ENCODE measurements at places on chromosomes 1 and 21.

- DNase-seq: no peak
Observed at GRCh38 chr1:218352075-218352438, 6.9 kb downstream of the TGFB2 start.

DNA sequence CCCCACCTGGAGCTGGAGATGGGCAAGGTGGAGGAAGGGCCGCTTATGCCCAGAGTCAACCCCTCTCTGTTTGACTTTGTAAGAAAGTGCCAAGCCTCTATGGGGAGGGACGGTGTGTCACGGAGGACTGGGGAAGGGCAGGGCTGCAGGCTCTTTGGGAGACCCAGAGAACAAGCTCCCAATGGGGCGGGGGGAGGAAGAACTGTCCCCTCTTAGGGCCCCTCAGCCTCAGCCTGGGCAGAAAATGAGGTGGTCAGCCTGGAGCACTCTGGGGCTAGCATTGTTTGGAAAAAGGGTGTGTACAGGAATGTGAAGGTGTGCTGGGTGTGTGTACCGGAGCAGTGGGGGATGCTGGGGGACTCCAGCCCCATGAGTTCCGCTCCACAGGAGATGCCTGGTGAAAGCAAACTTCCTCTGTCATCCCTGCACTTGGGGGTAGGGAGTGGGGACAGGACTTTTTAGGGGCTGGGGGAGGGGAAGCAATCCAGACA, 1.2 kb upstream of the INAVA start:
- DNase-seq: no peak

DNA sequence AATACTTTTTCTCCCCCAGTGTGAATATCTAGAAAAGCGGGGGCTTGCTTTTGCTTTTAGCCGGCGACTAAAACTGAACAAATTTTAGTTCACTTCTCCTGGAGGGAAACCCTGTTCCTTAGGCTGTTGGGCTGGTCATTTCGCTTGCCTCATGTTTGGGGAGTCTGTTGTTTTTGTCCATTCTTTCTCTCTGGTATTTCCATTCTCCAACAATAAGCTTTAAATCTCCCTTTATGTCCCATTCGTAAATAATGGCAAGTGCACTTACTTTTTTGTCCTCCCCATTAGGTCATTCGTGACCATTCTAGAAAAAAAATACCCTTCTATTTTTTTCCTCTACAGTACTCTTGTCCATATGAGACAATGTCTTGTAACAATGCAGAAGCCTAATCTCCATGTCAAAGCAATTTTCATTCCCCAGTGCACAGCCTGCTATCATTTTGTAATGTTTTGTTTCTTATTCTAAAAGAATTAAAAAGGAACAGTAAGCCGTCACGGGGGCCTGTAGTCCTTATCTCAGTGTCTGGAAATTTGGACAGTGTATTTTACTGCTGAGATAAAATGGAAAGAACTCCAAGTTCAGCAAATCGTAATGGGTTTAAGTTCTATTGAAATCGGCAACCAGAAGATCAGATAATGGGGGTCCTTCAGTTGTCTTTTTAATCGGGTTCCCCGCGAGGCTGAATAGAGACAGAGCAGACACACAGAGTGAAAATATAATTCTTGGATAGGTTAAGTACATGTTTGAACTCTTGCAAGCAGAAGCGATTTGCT, 21.8 kb downstream of the PROX1 start:
- no peak for DNase-seq

- no peak for DNase-seq
Observed at GRCh38 chr1:91885213-91885715, 687 bp downstream of the TGFBR3 start.

DNA sequence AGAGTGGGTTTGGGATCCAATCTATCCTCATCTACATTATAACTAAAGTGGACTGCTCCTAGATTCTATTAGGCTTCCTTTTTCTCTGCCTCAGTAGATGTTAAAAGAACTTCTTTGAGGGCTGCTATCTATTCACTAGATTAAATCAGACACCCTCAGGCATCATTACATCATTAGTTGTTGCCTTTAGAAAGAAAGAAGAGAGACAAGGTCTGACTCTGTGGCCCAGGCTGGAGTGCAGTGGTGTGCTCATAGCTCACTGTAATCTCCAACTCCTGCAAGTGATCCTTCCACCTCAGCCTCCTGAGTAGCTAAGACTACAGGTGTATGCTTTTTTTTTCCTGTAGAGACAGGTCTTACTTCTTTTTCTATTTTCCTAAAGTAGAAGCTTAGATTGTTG, 71.1 kb upstream of the EXO1 start:
- DNase-seq: no peak

GRCh38 chr1:53684741-53685140, 54.2 kb downstream of the GLIS1 start:
- no peak for DNase-seq

Data from activated CD8-positive, alpha-beta memory T cell treated with anti-CD3 and anti-CD28 coated beads for 4 hours (primary cell).